ENCODE measurements at places on chromosomes 16 and 17. TPM values are rescaled to one million over a fixed set of nuclear protein-coding genes. Genes with fewer than 3 reads are reported as not detected.

- H3K27ac ChIP-seq, result no peak overlapping the region
- no peak overlapping the region for H3K4me3 ChIP-seq
- H3K36me3 ChIP-seq, result peaks cover 75% of the 10 kb centered on the region
- no peak for DNase-seq
- H3K4me1 ChIP-seq, result peaks cover 10% of the 10 kb centered on the region
- no peaks in the 10 kb centered on the region for H3K27me3 ChIP-seq
Observed at GRCh38 chr17:73198930-73199260, 6.0 kb downstream of the COG1 start.

GRCh38 chr16:67959536-67960329, 8.7 kb downstream of the SLC12A4 start:
- no peaks in the 10 kb centered on the region for H3K27me3 ChIP-seq
- H3K4me3 ChIP-seq, result no peak overlapping the region
- H3K36me3 ChIP-seq, result peaks cover 69% of the 10 kb centered on the region
- H3K27ac ChIP-seq, result no peak overlapping the region
- H3K4me1 ChIP-seq, result peaks cover 3% of the 10 kb centered on the region
- DNase-seq, result no peak

DNA sequence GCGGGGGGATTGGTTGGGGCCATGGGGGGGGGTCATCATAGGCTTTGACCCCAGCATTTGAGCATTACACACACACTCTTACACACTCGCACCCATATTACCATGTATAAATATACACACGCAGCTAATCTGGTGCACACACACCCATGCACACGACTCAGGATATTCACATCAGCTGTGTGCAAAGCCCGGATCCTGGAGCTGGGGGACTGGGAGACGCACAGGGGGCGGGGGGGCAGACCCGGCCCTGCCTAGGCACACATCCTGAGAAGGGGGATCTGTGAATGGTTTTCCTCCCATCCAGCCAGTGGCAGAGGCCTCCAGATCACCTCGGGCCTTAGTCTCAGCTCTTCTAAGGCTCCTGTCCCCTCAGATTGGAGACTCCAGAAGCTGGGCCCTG, 5.6 kb downstream of the ASGR2 start:
- no peaks in the 10 kb centered on the region for H3K36me3 ChIP-seq
- no peak overlapping the region for H3K27ac ChIP-seq
- no peak for DNase-seq
- H3K4me3 ChIP-seq, result no peak overlapping the region

DNA sequence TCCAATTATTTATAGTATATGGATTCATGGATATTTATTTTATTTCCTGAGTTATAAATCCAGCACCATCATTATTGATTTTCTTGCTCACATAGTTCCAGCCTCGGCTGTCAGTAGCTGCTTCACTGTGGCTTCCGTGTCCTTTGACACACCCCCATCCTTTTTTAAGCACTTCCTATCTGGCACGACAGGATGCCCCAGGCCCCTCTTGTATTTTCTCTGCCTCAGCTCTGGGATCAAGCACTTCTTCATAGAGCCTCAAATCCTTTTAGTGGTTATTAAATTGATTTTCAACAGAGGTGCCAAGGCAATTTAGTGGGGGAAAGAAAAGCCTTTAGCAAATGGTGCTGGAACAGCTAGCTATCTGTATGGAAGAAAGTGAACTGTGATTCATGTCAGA, 59.8 kb downstream of the GAN start:
- no peak overlapping the region for H3K4me3 ChIP-seq

DNA sequence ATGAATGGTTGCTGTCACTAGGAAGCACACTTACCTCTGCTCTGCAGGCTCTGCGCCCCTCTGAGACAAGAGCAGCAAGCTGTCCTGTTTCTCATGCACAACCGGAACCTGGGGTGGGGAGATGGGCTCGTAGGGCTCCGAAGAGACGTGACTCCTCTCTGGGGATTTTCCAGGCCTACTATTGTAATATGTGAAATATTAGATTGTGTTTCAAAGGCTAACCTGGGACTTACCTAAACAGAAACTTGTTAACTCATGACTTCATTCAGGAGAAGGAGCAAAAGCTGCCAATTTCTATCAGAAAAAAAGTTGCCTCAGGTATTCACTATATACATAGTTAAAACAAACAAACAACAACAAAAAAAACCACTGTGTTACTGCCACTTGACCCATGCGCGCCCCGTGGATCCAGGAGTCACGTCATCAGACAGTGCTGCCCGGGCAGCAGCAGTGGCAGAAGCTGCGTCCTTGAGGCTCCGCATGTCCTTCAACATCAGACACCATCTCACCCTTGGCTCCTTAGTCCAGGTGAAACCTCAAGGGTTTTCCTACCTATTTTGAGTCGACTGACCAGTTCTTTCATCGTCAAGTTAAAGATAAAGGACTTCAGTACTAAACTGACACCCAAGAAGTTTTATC, 49.3 kb downstream of the TTC19 start:
- no peak for DNase-seq
- no peak overlapping the region for H3K4me3 ChIP-seq
- no peaks in the 10 kb centered on the region for H3K27me3 ChIP-seq

SHCBP1 gene
- 14.5 TPM for total RNA-seq

UMOD gene
- not detected for total RNA-seq

HBZ gene
- not detected for total RNA-seq

DNA sequence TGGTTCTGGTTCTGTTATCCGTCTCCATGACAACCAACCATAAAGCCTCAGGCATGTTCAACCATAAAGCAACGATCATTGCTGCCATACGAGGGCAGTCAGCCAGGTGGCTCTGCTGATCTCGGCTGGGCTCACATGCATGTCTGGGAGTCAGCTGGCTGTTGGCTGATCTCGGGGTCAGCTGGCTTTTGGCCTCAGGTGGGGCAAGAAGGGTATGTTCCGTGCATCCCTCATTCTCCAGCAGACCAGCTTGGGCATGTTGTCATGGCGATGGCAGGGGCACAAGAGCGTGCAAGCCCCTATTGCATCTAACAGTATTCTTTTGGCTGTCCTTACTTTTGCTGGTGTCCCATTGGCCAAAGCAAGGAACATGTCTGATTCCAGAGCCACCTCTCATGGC, 86.2 kb downstream of the ABCC6 start:
- no peak for DNase-seq
- H3K4me3 ChIP-seq, result no peak overlapping the region
- H3K27me3 ChIP-seq, result no peaks in the 10 kb centered on the region
- H3K4me1 ChIP-seq, result no peaks in the 10 kb centered on the region
- H3K27ac ChIP-seq, result no peak overlapping the region

GRCh38 chr16:88059701-88060386, 108.6 kb downstream of the BANP start:
- H3K4me1 ChIP-seq, result no peaks in the 10 kb centered on the region
- H3K27me3 ChIP-seq, result no peaks in the 10 kb centered on the region
- H3K4me3 ChIP-seq, result no peak overlapping the region
- no peak overlapping the region for H3K27ac ChIP-seq
- peaks cover 7% of the 10 kb centered on the region for H3K36me3 ChIP-seq

DNA sequence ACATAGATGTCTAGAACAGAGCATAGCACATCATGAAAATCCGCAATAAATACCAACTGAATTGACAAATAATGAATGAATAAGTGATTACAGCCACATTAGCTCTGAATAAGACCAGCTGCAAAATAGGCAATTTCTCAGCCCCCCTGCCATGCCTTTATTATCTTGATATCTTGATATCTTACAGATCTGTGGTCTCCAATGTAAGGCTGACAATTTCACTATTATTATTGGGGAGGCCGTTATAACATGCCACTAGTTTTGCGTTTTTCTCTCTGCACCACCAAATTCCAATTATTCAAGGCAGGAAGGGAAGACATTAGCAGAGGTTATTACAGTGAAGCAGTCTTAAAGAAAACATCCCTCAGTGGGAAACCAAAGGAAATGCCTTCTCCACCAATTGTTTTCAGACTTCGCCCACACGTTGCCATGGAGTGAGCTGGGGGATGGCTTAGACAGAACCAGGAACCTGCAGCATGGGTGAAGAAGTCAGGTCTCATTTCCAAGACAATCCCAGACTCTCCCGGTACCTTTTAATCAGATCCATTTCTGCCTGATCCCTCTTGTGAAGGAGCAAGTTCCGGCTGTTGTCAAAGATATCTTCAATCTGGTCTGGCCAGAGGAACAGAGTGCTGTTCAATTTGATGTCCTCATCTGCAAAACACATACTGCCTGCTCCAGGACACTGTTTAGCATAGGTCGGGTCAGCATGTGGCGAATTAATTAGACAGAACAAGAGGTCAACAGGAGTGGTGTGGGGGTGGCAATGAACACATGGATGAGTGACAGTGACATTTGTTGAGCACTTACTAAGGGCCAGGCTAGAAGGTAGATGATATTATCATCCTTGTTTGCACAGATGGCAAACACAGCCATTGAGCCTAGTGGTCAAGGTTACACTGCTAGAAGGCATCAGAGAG, 46.4 kb downstream of the DNAH3 start:
- H3K36me3 ChIP-seq, result no peaks in the 10 kb centered on the region
- no peak overlapping the region for H3K4me3 ChIP-seq
- no peak for DNase-seq
- H3K27me3 ChIP-seq, result no peaks in the 10 kb centered on the region
- peak overlapping the region; percentile 47 for H3K27ac ChIP-seq

GRCh38 chr16:74073456-74073855, 223.2 kb upstream of the PSMD7 start:
- no peak overlapping the region for H3K27ac ChIP-seq
- H3K4me1 ChIP-seq, result no peaks in the 10 kb centered on the region
- no peaks in the 10 kb centered on the region for H3K27me3 ChIP-seq
- H3K4me3 ChIP-seq, result no peak overlapping the region
- H3K36me3 ChIP-seq, result no peaks in the 10 kb centered on the region

- H3K4me1 ChIP-seq, result no peaks in the 10 kb centered on the region
- no peaks in the 10 kb centered on the region for H3K36me3 ChIP-seq
- no peaks in the 10 kb centered on the region for H3K27me3 ChIP-seq
- DNase-seq, result peak; percentile 41
- H3K4me3 ChIP-seq, result no peak overlapping the region
- no peak overlapping the region for H3K27ac ChIP-seq
Observed at GRCh38 chr17:3035256-3035967, 28.0 kb downstream of the OR1D5 start.

GRCh38 chr16:5907544-5907943, 809.9 kb upstream of the EEF2KMT start:
- H3K27me3 ChIP-seq, result no peaks in the 10 kb centered on the region
- no peak for DNase-seq
- no peak overlapping the region for H3K4me3 ChIP-seq

DNA sequence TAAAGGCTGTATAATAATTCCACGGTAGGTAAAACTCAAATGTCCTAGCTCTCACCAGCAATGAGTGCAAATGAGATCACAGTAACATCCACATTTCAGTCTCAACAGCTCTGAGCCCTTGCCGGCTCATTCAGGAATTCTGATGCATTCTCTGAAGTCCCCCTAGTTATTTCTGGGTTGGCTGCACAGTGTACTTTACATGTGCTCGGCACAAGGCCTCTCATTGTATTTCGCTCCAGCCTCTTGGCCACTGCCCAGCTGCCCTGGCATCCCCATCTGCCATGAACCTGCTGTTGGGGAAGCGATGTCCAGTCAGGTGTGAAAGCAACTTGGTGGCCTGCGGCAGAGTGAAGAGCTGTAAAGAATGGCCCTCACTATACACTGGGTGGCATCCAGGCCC, 14.3 kb downstream of the PRCD start:
- H3K27ac ChIP-seq, result no peak overlapping the region
- no peaks in the 10 kb centered on the region for H3K27me3 ChIP-seq
- H3K36me3 ChIP-seq, result peaks cover 1% of the 10 kb centered on the region
- H3K4me1 ChIP-seq, result no peaks in the 10 kb centered on the region

DNA sequence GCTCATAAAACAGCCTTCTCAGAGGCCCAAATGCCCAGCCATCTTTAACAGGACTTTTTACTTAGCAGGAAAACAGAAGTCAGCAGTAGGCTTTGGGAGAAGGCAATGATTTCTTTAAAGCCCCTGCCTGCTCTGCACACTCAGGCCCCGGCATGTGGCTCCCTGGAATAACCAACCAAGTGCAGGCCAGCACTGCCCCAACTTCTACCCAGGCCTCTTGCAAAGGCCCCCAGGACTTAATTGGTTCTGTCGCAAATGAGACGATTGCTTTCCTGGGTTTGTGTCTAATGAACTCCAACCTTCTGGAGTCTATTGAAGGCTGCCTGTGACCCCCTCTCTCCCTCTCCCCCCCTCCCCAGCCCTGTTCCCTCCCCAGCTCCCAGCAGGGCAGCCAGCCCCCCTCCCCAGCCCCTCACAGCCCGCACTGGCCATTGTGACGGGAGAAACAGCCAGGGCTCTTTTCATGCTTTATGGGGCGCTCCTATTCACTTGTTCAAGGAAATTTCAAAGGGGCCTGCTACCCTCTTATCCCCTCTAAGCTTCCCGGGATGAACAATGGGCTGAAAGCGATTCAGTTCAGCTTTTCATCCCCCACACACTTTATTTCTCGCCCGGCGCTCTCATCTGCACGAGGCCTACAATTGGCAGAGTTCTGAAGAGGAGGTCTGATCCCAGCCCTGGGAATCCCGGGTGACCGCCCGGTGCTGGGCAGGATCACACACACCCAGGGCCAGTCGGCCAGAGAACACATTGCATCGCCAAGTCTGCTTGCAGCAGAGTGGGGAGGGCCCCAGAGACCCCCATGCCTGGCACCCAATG, 15.5 kb downstream of the AXIN2 start:
- H3K27ac ChIP-seq, result peak overlapping the region; percentile 93
- peaks cover 17% of the 10 kb centered on the region for H3K4me1 ChIP-seq
- H3K4me3 ChIP-seq, result no peak overlapping the region

GRCh38 chr16:3577302-3577752, at the start of gene NLRC3:
NLRC3 (minus strand) TSS chr16:3577403; CDS start chr16:3565036, 12,367 bp downstream.
- no peaks in the 10 kb centered on the region for H3K36me3 ChIP-seq
- no peak for DNase-seq
- no peaks in the 10 kb centered on the region for H3K4me1 ChIP-seq

GRCh38 chr17:13727441-13728171, 125.9 kb upstream of the HS3ST3A1 start:
- no peak overlapping the region for H3K4me3 ChIP-seq
- no peak overlapping the region for H3K27ac ChIP-seq
- H3K27me3 ChIP-seq, result no peaks in the 10 kb centered on the region
- no peaks in the 10 kb centered on the region for H3K4me1 ChIP-seq
- H3K36me3 ChIP-seq, result no peaks in the 10 kb centered on the region

- no peaks in the 10 kb centered on the region for H3K36me3 ChIP-seq
- no peaks in the 10 kb centered on the region for H3K27me3 ChIP-seq
- no peak overlapping the region for H3K27ac ChIP-seq
- DNase-seq, result no peak
Observed at GRCh38 chr17:10527419-10527818, 9.1 kb upstream of the MYH1 start.

DNA sequence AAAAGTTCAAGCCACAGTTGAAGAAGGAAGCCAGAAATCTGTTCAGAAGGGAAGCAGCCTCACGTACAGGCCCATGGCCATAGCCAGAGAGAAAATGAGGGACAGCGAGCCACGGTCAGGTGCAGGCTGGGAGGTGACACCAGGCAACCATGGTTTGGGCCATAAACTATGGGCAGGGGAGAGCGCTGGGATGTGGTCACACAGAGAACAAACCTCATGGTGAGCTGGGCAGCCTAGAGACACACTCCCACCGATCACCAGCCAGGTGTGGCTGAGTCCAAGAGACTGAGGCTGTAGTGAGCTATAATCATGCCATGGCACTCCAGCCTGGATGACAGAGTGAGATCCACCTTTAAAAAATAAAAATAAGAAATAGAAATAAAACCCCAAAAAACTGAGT, 76.5 kb downstream of the NETO2 start:
- H3K27ac ChIP-seq, result no peak overlapping the region
- H3K4me3 ChIP-seq, result no peak overlapping the region
- no peaks in the 10 kb centered on the region for H3K36me3 ChIP-seq
- H3K27me3 ChIP-seq, result no peaks in the 10 kb centered on the region
- peaks cover 4% of the 10 kb centered on the region for H3K4me1 ChIP-seq

Measured in endodermal cell (in vitro differentiated cells).